ENCODE measurements at places on chromosomes 5 and 9. TPM values are rescaled to one million over a fixed set of nuclear protein-coding genes. Genes with fewer than 3 reads are reported as not detected.

DNA sequence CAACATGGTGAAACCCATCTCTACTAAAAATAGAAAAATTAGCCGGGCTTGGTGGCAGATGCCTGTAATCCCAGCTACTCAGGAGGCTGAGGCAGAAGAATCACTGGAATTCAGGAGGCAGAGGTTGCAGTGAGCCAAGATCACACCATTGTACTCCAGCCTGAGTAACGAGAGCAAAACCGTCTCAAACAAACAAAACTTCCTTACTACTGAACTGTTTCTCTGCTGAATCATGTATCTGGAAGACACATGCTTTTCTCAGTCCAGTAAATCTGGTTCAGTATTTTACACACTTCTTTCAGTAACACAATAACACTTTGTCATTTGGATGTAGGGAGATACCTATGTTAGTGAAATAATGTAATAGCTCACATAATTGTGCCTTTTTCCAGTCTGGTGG lies 7.9 kb downstream of the TRMT10B start:
- no peak for DNase-seq

The MARVELD2 gene
- polyA plus RNA-seq = 0.88 TPM

DNA sequence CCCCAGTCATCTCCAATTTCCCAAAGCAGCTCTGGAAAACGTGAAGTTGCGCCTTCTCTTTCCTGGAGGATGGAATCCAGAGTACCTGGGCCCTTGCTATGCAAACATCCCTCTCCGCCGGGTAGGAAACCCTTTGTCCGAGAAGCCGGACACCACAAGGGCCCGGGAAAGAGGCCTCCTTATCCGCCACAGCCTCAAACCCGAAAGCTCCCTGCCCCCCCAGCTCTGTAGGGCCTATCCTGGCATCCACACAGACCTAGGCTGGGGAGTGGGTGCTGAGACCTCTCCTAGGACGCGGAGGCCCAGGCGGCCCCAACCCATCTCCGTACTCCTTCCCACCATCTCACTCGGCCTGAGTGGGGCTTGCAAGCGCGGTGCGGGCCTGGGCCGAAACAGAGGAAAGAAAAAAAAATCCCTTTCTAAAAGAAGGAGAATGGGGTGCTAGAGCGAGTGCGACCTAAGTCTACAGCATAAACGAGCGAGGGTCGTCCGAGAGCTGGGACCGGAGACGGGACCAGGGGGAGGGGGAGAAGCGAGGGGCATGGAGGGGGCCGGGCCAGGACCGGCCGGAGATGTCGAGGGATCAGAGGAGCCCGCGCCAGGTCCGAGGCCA lies 624 bp downstream of the FBXW11 start:
- DNase-seq = no peak

The DBN1 gene
- 103 TPM for polyA plus RNA-seq

DNA sequence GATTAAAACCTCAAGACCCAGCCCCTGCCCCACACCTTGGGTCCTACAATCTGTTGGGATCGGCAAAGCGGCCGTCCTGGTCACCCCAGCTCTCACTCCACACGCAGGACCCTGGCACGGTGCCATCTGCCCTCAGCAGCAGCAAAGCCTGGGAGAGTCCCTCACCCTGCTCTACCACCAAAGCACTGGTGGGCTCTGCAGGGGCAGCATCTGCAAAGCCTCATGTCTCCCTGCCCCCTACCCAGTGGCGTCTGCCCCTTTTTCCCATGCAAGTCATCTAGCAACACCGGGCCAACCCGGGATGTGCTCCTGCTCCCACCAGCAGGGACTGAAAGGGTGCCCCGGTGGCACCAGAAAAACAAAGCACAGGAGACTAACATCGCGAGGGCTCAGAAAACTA lies 19.6 kb upstream of the CNOT6 start:
- no peak for DNase-seq

DNA sequence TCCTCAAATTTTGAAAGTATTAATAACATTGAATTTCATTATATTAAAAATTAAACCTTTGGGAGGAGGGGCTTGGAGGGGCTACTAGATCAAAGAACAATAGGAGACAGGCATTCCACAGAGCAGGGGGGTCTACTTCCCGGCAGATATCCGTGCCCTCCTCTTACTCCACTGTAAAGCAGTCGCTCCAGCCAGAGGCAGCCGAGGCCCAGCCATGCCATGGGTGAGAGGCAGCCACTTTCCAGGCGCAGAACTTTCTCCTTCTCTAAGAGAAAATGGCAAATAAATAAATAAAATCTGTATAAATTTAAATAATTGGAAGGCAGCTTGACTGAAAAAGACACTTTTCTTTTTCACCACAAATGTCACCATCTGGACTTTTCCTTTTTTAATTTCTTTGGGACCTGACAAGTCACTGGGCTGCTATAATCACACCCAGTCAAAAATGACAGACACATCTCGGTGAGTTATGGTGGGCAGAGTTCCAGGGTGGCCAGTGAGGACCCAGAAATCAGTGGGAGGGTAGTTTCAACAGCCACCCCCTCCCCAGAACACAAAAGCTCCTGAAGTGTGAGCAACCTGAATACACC lies 302.2 kb upstream of the SMARCA2 start:
- DNase-seq = no peak

GRCh38 chr5:115398719-115399118 lies 102.3 kb upstream of the CCDC112 start:
- peak; percentile 71 for DNase-seq
